AG04450 (cell line): ENCODE measurements at places on chromosomes 3 and 15.

- DNase-seq, result no peak
Measured at GRCh38 chr3:72008226-72008996, 223.5 kb upstream of the PROK2 start.

GRCh38 chr3:33174711-33175414 lies 43.7 kb downstream of the SUSD5 start:
- DNase-seq, result no peak

DNA sequence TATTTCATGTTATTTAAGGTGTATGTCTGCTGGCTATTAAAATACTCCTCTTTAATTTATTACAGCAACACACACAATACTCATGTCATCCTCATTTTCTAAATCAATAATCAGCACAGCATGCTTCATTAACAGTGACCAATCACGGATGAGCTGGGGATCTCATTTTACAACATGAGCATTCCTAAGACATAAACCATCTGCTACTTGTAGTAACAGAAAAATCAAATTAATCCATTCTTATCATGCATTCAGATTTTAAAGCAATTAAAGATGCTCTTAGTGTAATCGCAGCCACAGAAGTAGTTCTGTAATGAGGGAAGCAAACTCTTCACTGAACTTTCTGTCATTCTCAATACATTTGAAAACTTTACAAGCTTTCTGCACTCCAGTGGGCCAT lies 191.1 kb downstream of the TBC1D5 start:
- DNase-seq, result no peak

- DNase-seq, result no peak
Measured at GRCh38 chr15:100183921-100184495, 157.8 kb downstream of the ADAMTS17 start.

GRCh38 chr3:148435534-148435933 lies 262.2 kb upstream of the AGTR1 start:
- DNase-seq, result no peak

DNA sequence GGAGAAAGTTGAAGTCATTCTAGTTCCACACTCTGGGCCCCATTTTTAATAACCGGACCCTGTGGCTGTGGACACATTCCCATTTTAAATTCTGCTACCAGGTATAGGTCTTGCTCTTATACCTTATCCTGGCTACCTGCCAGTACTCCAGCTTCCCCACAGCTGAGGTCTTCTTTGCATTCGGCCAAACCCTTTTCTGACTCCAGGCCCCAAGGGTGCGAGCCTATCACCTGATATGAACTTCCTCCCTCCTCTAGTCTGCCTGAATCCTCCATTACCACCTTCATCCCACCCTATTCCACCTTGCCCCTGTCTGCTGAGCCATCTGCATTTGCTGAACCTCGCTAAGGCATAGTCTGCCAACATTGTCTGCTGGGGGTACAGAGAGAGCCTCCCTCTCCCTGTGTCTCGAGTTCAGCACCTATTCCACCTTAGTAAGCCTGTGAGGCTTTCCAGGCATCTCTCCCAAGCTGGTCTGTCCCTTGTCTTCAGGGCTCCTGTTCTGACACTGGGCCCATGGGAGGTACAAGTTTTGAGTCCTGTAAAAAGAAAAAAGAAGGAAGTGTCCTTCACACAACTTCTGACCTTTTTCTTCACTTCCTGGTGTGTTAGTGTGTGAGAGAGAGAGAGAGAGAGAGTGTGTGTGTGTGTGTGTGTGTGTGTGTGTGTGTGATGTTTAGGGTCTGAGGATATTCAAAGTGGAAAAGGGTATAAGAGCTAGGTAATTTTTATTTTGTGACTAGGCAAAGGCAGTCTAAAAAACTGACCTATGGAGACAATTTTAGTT lies 27.0 kb downstream of the PDE8A start:
- DNase-seq, result no peak

GRCh38 chr3:23312866-23313265 lies 109.7 kb downstream of the UBE2E2 start:
- DNase-seq, result no peak

DNA sequence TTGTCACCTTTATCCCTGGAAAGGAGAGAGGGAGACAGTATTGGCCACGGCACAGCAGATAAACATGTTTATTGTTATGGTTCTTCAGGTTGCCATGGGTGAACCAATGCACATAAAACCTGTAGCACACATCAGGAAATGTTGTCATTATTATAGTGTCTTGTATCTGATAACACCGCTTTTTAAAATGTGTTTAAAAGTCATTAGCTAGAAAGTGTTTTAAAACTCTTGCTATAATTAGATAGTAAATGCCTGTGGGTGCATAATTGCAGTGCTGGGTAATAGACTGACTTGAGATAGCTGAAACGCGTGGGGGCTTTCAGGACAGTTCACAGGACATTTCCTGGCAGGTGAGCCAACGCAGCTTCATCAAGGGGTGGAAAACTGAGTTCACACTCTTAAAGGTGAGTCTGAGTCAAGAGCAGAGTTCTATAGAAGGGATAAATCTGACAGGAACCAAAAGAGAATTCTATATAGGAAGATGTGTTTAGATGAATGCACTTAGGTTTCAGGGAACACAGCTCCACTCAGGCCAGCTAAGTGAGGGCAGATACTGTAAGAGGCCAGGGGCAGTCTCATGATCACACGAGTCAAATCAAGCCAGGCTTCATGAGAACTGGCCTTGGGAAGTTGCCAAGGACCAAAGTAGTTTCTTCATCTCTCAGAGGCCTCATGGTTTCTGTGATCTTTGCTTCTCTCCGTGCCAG lies 35.6 kb upstream of the PPP4R2 start:
- peak; percentile 33 for DNase-seq

- DNase-seq, result no peak
Measured at GRCh38 chr3:138440121-138440521, 5.7 kb downstream of the ESYT3 start.

DNA sequence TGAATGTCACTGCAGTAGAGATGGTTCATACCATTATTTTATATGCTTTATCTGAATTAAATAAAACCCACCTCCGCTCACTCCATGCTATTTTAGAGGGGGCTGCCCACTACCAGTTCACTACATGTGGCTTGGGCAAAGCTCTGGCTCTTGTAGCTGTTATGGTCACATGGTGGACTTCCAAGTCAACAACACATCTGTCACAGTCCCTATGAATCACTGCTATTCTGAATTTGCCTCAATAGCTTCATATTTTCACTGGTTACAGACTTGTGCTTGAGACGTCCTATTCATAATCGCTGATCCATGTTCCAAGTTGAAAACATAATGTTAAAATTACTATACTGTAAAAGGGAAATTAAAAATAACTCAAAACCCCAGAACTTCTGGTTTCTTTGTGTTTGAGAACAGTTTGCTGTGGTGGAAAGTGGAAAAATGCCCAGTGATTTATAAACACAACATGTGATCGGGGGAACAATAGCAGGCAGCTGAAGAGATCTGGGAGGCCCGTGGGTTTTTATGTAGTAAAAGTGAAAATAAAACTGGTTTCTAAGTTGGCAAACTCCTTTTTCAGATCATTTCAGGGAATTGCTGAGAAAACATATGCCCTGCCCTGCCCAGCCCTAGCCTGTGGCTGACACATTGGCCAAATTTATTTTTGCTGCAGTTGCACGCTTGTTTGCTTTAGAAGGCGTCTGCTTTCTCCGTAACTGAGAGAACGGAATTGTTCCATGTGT lies 128.8 kb upstream of the PRR23C start:
- DNase-seq, result no peak

GRCh38 chr3:66182246-66182645 lies 38.6 kb upstream of the SLC25A26 start:
- no peak for DNase-seq

- no peak for DNase-seq
Measured at GRCh38 chr3:36954452-36955134, 9.7 kb upstream of the TRANK1 start.

- no peak for DNase-seq
Measured at GRCh38 chr15:63251701-63252100, 25.7 kb upstream of the APH1B start.

DNA sequence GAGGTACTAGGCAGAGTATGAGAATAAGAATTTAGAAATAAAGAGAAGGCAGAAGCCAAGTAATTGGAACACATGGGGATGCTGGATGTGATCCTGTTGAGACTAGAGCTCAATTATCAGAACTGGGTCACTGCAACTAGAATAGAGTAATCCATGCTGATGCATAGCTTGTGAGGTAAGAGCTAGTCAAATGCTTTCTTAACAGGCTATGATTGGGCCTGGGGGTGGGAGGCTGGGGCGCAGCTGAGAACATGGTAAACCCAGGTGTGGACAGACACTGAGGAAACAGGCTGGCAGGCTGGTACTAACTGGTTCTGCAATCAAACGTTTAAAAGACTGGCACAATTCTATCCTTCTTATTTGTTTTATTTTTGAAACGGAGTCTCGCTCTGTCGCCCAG lies 50.5 kb upstream of the LRRFIP2 start:
- no peak for DNase-seq

- no peak for DNase-seq
Measured at GRCh38 chr3:134477938-134478337, 7.8 kb downstream of the ANAPC13 start.

DNA sequence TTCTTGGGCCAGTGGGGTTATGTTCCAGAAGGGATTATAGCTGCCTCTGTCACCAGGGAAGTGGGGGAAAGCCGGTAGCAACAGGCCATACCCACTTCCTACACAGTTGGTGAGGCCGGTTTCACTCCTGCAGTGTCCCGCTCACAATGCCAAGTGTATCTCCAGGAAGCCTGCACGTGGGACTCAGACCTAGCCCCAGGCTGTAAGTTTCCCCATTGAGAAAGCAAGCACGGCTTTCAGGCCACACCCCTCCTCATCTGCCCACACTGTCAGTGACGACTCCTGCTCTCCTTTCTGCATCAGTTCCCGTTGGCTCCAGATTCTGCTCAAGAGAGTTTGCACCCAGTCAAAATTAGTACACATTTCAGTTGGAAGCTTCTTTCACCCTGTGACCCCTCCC lies 51.6 kb upstream of the CPOX start:
- DNase-seq, result no peak

DNA sequence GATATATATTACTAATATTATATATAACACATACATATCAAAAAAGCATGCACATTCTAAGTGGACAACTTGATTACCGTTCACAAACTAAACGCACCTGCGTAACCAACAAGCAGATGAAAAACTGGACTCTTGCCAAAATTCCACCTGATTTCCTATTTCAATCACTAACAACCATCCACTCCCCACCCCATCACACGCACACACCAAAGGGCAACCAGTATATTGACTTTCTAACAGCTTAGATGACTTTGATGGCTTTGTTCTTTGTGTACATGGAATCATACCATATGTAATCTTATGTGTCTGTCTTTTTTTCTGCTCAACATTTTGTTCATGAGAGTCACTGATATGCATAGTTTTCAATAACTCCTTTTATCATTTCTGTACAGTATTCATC lies 496.8 kb upstream of the ARRDC4 start:
- no peak for DNase-seq

- no peak for DNase-seq
Measured at GRCh38 chr15:77418966-77419835, 703 bp downstream of the PEAK1 start.

DNA sequence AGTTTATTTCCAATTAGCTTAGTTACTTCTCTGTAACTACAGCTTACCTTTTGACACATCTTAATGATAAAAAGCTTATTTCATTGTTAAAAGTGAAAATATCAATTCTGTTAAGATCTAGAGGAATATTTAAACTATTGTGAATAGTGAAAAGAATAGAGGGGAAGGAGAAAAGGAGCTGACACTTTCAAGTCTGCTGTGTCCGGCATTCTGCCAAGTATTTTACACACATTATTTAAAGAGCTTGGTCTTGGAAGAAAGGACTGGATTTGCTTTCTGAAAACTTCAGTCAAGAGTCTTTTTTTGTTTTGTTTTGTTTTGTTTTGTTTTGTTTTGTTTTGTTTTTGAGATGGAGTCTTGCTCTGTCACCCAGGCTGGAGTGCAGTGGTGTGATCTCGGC lies 34.8 kb downstream of the CCDC80 start:
- DNase-seq, result no peak

GRCh38 chr3:172666181-172666872 lies 44.5 kb downstream of the NCEH1 start:
- no peak for DNase-seq

DNA sequence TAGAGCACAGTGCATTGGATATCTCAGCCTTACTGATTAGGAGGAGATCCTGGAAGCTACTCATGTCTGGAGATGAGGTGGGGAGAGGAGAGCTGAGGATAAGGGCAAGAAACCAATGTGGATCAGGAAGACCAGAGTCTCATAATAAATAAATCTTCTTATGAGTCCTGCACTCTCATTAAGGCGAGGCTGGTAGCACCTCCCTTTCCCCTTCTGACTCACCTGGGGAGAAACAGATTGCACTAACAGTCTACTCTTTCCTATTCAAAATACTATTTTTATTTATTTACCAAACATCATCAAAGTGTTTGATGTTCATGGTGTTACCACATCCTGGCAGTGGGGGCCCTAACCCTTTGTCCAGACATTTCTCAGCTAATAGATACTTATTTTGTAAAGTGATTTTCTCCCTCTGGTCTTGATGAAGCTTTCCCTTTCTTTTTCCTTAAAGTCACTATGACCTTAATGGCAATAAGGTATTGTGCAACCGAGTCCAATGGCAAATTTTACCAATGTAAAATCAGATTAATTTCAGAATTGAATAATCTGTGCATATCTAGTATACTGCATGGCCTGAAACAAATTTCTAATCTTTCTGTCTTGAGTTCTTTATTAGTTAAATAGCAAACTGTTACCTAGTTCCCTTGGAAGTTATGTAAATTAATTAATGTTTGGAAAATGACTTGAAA lies 81.1 kb downstream of the IQCH start:
- DNase-seq, result no peak

GRCh38 chr3:178201714-178202113 lies 334.5 kb upstream of the KCNMB2 start:
- DNase-seq, result no peak

DNA sequence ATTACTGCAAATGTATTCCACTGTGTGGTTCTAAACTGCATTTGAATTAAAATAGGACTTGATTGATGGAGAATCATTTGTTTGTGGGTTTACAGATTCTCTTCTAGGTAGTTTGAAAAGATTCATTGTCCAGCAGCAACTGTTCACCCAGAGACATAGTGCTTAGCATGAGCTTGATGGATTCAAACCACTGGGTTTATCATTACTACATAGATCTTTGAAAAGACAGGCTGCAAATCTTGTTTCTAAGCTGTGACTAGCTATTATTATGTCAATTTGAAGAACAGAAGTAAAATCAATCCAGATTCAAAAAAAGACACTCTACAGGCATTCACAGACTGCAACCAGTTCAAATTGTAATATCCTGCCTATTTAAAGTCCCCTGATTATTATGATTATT lies 49.8 kb downstream of the MBNL1 start:
- DNase-seq, result no peak

DNA sequence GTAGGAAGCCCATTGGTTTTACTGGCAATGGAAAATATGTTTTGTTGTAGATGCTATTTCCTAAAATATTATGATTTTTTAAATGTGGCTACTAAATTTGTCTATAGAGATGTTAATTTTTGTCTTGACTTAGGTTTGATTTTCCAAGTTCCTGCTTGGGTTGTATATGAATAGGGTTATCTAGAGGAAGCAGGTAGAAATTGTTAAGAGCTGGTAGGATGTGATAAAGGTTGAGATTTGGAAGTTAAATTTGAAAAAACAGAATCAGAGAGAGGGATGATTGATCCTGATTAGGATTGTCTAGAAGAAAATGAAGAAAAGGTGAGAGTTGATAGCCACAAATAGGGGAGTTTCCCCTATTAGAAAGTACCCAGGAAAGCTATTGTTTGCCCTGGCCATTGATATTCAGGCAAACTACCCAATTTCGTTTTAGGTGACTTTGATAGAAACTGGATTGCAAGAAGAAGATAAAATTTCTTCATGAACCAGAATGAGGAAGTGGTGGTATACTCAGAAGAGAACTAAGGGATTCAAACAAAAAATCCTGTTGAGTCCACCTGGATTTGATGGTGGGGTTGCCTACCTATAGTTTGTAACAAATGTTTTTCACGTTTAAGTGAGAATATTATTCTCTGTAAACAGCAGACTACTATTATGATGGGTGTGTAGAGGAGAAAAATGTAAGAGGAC lies 91.2 kb upstream of the PHLDB2 start:
- no peak for DNase-seq
